ENCODE measurements at places on chromosomes 6 and 20. TPM values are rescaled to one million over a fixed set of nuclear protein-coding genes. Genes with fewer than 3 reads are reported as not detected.
A peak's percentile ranks its signal among the peaks of the same experiment; 100 is the strongest.

METTL24 gene
- total RNA-seq, result not detected

DNA sequence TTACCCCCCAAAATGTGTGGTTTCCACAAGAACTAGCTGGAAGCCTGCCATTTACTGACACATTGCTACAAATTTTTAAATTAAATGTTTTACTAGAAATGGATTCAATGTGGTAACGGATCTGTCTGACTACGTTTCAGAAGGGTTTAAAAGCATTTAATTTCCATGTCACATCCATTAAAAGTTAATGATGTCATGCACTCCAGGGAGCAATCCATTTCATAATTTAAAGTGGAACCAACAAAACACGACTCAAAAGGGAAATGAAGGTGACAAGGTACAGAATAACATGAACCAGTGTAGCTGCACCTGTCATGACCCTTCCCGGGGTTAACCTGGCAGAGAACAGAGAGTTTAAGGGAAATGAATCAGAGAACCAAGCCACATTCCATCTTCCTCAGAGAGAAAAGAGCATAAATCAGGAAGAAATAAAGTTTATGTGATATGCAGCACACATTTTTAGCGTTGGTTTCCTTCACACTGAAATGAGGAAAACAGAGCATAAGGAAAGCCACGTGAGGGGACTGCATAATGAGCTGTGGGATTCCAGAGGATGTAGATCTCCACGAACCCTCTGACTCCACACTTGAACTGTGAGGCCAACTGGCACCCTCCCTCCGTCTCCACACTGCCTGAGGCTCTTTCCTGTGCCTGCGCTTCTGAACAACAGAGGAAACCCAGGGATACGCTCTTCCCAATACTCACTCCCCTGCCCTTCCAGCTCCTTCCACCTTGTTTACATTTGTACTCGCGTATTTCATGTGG, 170.3 kb upstream of the AHI1 start:
- no peaks in the 10 kb centered on the region for H3K27me3 ChIP-seq
- no peak overlapping the region for H3K4me3 ChIP-seq
- H3K36me3 ChIP-seq, result no peaks in the 10 kb centered on the region
- H3K27ac ChIP-seq, result no peak overlapping the region
- no peaks in the 10 kb centered on the region for H3K4me1 ChIP-seq

TGM2 gene
- 4.2 TPM for total RNA-seq

ELOVL4 gene
- total RNA-seq, result not detected

DNA sequence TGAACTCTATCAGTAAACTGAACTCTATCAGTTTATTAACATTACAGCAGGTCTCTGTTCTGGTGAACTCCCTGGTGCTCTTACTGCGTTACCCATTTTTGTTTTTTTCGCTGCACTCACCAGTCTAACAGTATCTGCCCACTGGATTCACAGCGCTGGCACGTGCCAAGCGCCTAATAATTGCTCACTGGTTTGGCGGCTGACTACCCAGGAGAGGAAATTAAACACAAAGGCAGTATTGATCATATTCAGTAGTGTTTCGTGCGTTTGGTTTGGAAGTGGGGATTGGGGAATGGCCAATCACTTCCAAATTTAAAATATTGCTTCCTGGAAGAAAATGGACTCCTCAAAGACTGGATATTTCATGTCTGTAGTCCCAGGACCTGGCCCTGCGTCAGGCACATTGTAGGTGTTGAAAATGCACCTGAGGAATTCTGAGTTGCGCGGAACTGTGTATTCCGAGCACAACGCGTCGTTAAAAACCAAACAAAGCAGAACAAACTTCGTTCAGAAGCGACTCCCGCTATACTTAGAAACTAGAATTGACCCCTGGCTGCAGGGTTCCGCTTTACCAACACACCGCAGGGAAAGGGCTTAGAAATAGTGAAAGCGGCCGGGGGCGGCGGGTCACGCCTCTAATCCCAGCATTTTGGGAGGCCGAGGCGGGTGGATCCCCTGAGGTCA, 1.1 kb upstream of the RPS12 start:
- peaks cover 36% of the 10 kb centered on the region for H3K36me3 ChIP-seq

DNA sequence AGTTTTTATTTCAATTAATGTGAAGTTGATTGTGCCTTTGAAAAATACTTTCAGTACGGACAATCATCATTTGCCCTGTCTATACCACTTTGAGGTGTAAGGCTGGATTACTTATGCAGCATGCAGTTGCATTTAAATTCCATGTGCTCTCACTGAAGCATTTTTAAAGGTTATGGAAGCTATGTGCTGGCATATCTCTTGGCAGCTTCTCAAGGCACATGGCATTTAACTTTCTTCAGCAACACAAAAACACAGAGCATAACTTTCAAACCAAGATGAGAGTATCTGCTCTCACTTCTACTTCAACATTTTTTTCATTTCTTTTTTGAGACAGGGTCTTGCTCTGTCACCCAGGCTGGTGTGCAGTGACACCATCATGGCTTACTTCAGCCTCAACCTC, 360.6 kb upstream of the RUNX2 start:
- no peaks in the 10 kb centered on the region for H3K4me1 ChIP-seq
- no peak overlapping the region for H3K27ac ChIP-seq
- no peaks in the 10 kb centered on the region for H3K27me3 ChIP-seq
- H3K4me3 ChIP-seq, result no peak overlapping the region
- no peak for DNase-seq

FAM135A gene
- 32.9 TPM for total RNA-seq

- H3K27ac ChIP-seq, result no peak overlapping the region
- H3K4me3 ChIP-seq, result no peak overlapping the region
- no peaks in the 10 kb centered on the region for H3K36me3 ChIP-seq
- no peaks in the 10 kb centered on the region for H3K4me1 ChIP-seq
- DNase-seq, result no peak
Observed at GRCh38 chr20:56163806-56164205, 84.7 kb upstream of the MC3R start.

GRCh38 chr6:128432394-128432793, 88.0 kb downstream of the PTPRK start:
- H3K36me3 ChIP-seq, result peaks cover 3% of the 10 kb centered on the region
- H3K4me3 ChIP-seq, result no peak overlapping the region
- no peak for DNase-seq
- no peak overlapping the region for H3K27ac ChIP-seq

STMN3 gene
- 28.1 TPM for total RNA-seq

DNA sequence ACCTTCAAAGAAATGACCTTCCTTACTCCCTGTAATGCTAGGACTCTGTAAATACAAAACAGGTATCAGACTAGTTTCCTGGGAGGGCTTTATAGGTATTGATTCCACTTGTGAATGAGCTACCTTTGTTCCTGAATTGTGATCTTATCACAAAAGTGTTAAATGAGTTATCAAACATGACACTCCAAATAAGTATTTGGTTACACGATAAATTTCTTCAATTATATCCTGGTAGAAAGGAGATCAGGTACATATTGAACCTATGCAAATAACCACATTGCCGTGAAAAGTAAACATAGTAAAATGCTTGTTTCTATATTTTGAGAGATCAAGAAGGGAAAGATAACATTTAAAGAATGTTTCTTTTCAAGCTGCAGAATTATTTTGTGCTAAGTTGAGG, 285.3 kb downstream of the HIVEP2 start:
- no peaks in the 10 kb centered on the region for H3K4me1 ChIP-seq
- no peak overlapping the region for H3K4me3 ChIP-seq
- no peaks in the 10 kb centered on the region for H3K36me3 ChIP-seq

CCM2L gene
- total RNA-seq, result 0.15 TPM

SYS1 gene
- 22.0 TPM for total RNA-seq

GRCh38 chr6:149433881-149434280, 33.8 kb downstream of the SUMO4 start:
- no peak overlapping the region for H3K27ac ChIP-seq
- H3K27me3 ChIP-seq, result peaks cover 2% of the 10 kb centered on the region
- no peak overlapping the region for H3K4me3 ChIP-seq
- no peaks in the 10 kb centered on the region for H3K36me3 ChIP-seq
- DNase-seq, result no peak

DNA sequence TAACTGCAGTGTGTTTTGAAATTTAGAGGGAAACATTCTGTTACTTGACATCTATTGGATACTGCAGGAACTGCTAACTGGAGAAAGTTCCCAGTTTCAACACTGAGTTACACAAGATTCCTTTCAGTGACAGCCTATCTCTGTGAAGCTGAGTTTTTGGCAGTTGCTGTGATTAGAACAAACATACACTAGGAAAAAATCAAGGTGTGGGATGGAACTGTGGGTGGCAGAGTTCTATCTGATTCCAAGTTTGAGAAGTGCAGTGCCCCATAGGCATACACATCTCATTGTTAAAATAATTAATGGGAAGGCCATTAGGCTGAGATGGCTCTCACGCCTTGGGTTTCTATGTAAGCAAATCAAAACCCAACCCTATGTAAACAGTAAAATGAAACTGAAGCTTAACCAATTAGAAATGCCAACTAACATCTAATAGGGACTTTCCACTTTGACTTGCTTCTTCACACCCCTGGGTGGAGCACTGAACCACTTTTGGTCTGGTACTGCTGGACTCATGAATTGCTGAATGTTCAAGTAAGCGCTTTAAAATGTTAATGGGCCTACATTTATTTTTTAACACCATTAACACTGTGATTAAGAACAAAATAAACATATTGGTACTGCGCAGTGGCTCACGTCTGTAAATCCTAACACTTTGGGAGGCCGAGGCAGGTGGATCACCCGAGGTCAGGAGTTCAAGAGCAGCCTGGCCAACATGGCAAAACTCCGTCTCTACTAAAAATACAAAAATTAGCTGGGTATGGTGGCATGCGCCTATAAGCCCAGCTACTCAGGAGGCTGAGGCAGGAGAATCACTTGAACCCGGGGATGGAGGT, 55.2 kb upstream of the TBC1D7 start:
- no peak overlapping the region for H3K27ac ChIP-seq
- peaks cover 7% of the 10 kb centered on the region for H3K4me1 ChIP-seq
- H3K4me3 ChIP-seq, result no peak overlapping the region

BTNL2 gene
- not detected for total RNA-seq

DNA sequence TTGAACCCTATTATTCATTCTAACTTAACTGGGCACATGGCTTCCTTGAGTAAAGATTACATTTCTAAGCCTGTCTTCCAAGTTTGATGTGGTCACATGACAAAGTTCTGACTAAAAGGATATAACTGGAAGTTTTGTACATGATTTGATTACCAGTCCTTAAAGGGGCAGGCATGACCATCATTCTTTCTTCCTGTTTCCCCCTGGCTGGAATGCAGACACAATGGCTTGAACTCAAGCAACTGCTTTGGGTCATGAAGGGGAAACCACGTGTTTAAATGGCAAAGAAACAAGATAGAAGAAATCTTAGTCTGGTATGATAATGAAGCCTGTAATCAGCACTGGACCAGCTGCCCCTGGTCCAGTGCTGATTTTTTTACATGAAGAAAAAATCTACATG, 15.6 kb upstream of the SHLD1 start:
- no peaks in the 10 kb centered on the region for H3K27me3 ChIP-seq
- H3K36me3 ChIP-seq, result no peaks in the 10 kb centered on the region
- peaks cover 55% of the 10 kb centered on the region for H3K4me1 ChIP-seq
- DNase-seq, result no peak

GRCh38 chr6:52562911-52563310, 13.9 kb downstream of the TRAM2 start:
- peaks cover 38% of the 10 kb centered on the region for H3K36me3 ChIP-seq
- H3K27ac ChIP-seq, result no peak overlapping the region
- DNase-seq, result no peak
- no peak overlapping the region for H3K4me3 ChIP-seq

DNA sequence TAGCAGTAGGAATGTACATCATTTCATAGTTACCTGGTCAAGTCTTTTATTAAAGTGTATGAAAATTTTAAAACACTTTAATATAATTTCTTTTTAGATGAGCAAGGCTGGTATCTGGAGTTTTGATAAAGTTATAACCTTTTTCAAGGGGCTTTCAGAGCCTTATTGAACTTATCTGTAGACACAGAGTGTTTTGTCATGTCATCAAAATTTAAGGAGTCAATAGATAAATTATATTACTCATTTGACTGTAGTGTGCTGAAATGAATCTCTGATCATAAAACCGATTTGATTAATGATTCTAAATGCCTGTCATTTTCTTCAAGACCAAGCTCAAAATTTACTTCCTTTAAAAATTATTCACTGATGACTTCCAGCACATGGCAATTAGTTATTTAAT, 125.6 kb downstream of the ARID1B start:
- no peaks in the 10 kb centered on the region for H3K4me1 ChIP-seq
- peaks cover 4% of the 10 kb centered on the region for H3K36me3 ChIP-seq
- no peak overlapping the region for H3K27ac ChIP-seq
- DNase-seq, result no peak
- H3K27me3 ChIP-seq, result no peaks in the 10 kb centered on the region

- no peak overlapping the region for H3K4me3 ChIP-seq
- no peaks in the 10 kb centered on the region for H3K36me3 ChIP-seq
- H3K27me3 ChIP-seq, result no peaks in the 10 kb centered on the region
- DNase-seq, result no peak
Observed at GRCh38 chr6:124748778-124749177, 213.5 kb upstream of the RNF217 start.

GRCh38 chr20:40806929-40807820, 118.1 kb upstream of the MAFB start:
- no peaks in the 10 kb centered on the region for H3K4me1 ChIP-seq
- no peaks in the 10 kb centered on the region for H3K36me3 ChIP-seq
- no peak for DNase-seq
- H3K27me3 ChIP-seq, result peaks cover 39% of the 10 kb centered on the region

B3GALT4 gene
- 0.27 TPM for total RNA-seq

GRCh38 chr6:40347571-40348011, 239.6 kb downstream of the LRFN2 start:
- DNase-seq, result no peak
- peaks cover 1% of the 10 kb centered on the region for H3K27me3 ChIP-seq
- H3K4me1 ChIP-seq, result no peaks in the 10 kb centered on the region
- H3K27ac ChIP-seq, result no peak overlapping the region
- H3K36me3 ChIP-seq, result no peaks in the 10 kb centered on the region

- no peak for DNase-seq
- no peaks in the 10 kb centered on the region for H3K27me3 ChIP-seq
- no peak overlapping the region for H3K4me3 ChIP-seq
Observed at GRCh38 chr6:144195671-144196270, 45.5 kb downstream of the STX11 start.

CLPSL1 gene
- total RNA-seq, result not detected

- no peaks in the 10 kb centered on the region for H3K36me3 ChIP-seq
- peak; percentile 64 for DNase-seq
- H3K27ac ChIP-seq, result no peak overlapping the region
- no peaks in the 10 kb centered on the region for H3K4me1 ChIP-seq
Observed at GRCh38 chr20:48904566-48905296, 16.8 kb upstream of the ARFGEF2 start.

OOEP gene
- not detected for total RNA-seq
